ENCODE measurements at places on chromosomes 4 and X.

GRCh38 chr4:56303921-56304320 is 83.4 kb downstream of the AASDH start:
- DNase-seq, result no peak

- DNase-seq, result no peak
These were observed 21.0 kb upstream of the THOC2 start for GRCh38 chrX:123753656-123754350.

GRCh38 chrX:78024349-78025059 is 55.1 kb upstream of the PGAM4 start:
- DNase-seq, result no peak

DNA sequence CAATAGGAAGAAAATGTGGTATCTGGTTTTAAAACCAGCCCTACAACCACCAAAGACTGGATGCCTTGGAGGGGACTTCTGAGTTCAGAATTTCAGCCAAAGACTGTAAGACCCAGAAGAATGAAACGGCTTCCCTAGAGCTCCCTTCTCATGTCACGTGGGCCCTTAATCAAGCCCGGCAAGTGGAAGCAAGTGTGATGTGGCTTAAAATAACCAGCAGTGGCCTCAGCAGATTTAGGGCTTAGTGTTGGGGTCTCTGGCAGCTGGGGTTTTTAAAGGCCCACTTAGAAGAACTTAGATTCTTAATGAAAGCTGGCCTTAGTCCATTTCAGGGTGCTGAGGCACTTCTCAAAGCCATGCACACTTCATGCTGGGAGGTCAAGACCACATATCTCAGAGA is 111.2 kb upstream of the TBC1D9 start:
- DNase-seq, result no peak

GRCh38 chr4:165662341-165662740 is 210.7 kb upstream of the TLL1 start:
- no peak for DNase-seq

DNA sequence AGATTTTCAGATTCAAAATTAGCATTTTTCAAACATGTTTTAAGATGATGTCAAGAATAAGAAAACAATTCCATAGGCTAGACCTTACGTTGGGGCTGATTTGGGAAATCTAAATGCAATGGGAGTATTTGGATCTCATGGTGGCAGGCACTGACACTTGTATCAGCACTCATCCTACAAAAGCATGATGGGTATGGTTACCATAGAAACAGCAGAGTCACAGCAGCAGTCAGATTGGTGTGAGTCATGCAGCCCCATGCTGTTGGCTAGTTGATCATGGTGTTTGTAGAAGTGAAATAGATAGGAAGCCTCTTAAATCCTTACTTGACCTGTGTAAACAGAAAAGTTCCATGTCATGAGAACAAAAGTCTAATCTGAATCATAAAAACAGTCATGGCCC is 1637.3 kb upstream of the PABPC4L start:
- DNase-seq, result no peak

- no peak for DNase-seq
These were observed 127.3 kb upstream of the MAGEB16 start for GRCh38 chrX:35670889-35671288.

DNA sequence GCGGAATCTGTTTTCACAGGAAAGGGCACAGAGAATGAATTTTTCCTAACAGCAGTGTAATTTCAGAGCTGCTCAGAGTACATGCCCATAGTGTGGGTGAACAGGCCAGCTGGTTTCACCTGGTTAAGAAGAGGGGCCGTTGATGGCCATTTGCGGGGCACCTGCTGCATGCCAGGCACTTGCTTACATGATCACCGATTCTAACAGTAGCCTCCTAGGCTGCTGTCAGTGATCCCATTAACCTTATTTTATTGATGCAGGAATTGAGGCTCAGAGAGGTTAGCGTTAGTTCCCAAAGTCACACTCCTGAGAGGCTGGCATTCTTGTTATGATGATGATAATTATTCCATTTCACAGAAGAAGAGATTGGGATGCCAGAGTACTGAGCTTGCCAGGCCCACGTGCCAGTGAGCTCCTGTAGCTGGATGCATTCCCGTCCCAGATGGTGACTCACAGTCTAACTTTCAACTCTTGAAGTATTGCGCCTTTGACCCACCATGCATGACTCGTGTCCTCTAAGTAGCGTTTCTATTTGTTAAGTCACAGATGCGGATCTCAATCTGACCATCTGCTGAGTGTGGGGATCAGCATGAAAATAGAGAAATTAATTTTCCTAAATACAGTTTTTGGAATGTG is 76.5 kb downstream of the PSAPL1 start:
- no peak for DNase-seq

DNA sequence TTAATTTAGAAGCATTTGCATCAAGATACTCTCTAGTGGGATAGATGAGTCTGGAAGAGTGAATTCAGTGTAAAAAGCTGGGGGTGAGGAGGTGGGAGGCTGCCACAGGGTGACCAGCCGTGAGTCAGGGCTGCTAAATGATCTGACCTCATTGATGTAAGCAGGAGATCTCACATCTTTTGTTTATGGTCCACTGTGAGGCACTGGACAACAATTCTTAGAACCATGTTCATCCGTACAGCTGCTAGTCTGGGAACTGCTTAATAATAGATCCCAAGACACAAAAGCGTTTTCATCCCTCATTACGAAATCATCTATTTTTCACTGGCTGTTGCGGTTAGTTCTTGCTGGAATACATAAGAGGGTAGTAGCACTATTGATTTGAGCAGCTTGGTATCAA is 14.1 kb downstream of the KLF3 start:
- DNase-seq, result peak; percentile 78

DNA sequence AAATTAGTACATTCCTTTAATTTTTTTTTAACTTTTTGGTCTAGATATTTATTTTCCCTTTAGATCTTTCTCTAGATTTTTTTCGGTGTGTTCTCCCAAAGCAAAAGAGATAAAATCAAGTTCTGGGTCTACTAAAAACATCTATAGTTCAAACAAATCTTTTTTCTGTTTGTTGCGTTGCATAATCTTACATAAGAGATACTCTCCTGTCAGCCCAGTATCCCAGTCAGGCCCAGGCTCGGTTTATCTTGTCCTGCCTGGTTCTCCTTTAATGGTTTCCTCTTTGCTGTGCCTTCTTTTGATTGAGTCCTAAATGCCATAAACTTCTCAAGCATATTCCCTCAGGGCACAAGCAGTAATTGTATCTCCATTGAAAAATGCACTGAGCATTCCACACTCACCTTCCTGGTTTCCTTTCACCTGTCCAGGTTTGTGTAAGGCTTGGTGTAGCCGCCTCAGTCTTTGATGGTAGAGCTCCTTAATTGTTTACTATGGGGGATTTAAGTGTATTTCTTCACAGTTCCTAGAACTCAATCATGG is 104.9 kb downstream of the TMEM131L start:
- DNase-seq, result no peak

DNA sequence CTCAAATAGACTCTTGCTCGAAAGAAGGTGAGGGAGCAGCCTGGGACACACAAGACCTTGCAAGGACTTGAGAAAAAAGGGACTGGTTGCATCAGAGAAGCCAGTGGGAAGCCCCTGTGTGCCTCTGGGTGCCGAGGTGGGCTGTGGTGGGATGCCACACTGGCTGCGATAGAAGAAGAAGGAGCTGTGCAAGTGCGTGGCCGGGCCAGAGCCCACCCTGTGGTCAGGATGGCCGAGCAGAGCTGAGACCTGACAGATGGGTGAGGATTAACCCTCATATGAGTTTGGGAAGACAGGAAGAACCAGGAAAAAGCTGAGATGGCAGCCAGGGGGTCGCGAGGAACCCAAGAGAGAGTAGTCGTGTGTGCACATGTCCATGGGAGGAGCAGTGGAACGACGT is 44.6 kb upstream of the HGFAC start:
- no peak for DNase-seq

- DNase-seq, result no peak
These were observed 324.6 kb upstream of the MAGEB2 start for GRCh38 chrX:29890646-29891200.

GRCh38 chrX:18075603-18076002 is 145.1 kb downstream of the BEND2 start:
- no peak for DNase-seq

DNA sequence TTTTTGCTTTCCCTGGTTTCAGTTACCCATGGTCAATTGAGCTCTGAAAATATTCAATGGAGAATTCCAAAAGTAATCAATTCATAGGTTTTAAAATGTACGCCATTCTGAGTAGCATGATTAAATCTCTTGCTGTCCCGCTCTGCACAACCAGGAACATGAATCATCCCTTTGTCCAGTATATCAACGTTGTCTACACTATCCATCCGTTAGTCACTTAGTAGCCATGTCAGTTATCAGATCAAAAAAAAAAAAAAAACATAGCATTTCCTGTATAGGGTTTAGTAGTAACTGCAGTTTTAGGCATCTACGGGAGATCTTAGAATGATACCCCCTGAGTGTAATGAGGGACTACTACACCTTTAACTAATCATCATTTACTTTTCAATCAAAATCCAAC is 15.1 kb downstream of the LAMP2 start:
- no peak for DNase-seq

DNA sequence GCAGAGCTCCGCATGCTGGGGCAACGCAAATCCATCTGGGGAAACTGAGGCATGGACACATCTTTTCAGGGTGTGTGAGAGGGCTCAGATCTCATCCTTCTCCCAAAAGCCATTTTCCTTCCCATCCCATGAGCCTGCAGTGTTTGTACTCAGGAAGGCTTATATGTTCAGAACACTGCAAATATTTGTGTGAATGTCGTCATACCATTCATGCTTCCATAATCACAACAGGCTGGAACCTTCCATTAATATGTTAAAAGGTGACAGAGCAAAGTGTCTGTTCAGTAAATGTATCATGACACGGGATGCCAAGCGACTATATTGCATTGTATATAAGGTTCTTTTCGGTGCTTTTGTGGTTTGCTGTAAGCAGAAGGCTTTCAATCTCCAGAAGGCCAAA is 8.5 kb downstream of the TRIML1 start:
- DNase-seq, result no peak

GRCh38 chr4:41072021-41072777 is 142.1 kb downstream of the APBB2 start:
- DNase-seq, result peak; percentile 24

- no peak for DNase-seq
These were observed 102.0 kb downstream of the CBR4 start for GRCh38 chr4:168908093-168908492.

DNA sequence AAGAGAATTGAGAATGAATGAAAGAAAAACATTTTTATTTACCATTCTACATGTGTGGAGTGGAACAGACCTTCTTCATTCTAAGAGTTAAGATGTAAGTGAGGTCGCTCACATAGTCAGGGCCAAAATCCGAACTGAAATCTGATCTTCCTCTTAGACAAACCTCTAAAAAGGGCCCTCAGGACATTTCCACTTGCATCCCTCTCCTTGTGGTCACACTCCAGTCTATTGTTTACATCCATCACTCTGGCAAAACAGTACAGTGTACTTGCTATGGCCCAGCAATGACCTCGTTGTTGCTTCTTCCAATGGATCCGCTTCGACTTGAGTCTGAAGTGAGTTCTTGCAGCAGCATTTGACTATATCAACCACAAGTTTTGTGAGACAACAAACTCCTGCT is 54.2 kb downstream of the MOSPD2 start:
- no peak for DNase-seq

DNA sequence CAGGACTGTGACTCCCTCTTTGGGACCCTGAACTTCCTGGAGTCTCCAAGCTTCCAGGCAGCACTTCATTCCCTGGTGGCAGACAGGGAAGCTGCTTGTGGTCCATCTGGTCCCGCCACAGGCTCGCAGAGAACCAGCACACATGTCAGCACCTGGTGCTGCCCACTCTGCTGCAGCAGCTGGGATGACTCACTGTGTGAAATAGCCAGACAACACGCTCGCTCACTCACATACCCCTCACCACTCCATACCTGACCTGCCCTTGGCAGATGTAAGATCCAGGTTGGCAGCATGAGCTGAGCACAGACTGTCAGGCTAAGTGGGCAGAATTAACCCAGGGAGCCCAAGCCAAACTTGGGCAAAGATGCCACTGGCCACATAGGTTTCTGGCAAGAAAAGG is 613.5 kb downstream of the PCDH18 start:
- DNase-seq, result no peak

DNA sequence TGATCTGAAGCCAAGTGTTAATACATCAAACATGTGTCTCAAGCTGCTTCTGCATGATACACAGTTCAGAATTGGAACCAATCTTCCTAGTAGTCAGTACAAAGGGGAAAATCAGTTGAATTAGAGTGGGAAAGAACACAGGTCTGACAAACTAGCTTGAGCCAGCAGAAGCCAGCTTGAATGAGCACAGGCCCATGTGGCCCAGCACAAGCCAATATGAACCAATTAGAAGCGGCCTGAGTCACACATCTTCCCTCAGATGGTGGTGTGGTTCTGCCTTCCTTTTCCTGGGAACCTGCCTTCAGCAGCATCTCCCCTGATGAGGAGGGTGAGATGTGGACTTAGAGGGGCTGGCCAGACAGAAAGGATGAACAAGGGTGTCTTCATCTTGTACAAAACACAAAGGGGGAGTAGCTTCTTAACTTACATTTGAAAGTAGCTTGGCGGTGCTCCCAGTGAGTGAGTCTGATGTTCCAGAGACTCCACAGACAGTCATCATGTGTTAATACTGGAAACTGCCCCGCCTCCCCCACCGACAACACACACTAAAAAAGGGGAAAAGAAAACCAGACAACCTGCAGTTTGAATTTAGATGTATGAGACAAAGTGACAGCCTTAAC is 72.0 kb downstream of the FRMPD4 start:
- no peak for DNase-seq

DNA sequence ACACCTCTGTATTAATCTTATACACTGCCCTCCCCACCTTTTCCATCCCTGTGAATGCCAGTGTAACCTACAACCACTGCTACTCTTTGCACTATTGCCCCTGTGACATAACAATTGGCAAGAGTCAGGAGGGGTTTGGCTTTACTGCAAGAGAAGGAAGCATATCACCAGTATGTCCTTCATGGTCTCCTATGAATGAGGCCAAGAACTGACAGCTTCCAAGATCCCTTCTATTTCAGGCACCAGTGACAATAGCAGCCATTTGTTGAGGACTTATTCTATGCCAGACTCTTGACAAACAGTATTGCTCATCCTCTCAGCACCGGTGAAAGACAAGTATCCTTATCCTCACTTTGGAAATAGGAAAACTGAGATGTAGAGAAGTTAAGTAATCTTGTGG is 363.9 kb downstream of the MID1IP1 start:
- DNase-seq, result no peak

DNA sequence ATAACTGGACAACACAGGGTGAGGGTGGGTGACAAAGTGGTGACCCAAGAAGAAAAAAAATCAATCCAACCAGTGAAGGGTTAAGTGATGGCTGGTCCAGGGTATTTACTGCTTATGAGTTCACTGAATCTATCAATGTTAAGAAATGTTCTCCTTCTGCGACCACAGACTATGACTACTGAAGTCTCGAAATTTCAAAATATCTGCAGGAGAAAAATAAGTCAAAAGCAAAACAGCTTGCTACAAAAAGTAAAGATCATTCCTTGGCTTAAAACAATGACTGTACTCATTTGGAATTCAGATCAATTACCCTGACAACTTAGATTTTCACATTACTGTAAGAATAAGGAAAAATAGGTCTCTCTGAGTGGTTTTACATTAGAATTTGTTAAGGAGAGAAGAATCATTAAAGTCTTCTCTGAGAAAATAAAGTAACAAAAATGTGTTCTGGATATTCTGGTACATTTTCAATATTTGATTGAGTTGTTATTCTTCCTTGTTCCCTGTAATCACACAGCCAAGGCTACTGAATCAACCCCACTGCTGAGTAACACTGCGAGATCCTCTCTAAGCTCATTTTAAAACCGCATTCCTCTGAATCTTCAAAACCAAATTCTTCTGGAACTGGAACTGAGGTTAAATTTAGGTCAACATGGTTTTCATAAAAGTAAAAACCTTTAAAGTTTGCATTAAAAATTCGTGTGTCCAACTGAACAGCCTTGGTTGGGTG is 22.7 kb downstream of the SMPX start:
- DNase-seq, result no peak

- DNase-seq, result peak; percentile 91
These were observed 367.6 kb downstream of the ARHGAP24 start for GRCh38 chr4:85842540-85842939.

Data from hippocampal formation (tissue), 2 donors.